Activated CD8-positive, alpha-beta memory T cell treated with anti-CD3 and anti-CD28 coated beads for 1 hour (primary cell): ENCODE measurements at places on chromosomes 3 and 15.

DNA sequence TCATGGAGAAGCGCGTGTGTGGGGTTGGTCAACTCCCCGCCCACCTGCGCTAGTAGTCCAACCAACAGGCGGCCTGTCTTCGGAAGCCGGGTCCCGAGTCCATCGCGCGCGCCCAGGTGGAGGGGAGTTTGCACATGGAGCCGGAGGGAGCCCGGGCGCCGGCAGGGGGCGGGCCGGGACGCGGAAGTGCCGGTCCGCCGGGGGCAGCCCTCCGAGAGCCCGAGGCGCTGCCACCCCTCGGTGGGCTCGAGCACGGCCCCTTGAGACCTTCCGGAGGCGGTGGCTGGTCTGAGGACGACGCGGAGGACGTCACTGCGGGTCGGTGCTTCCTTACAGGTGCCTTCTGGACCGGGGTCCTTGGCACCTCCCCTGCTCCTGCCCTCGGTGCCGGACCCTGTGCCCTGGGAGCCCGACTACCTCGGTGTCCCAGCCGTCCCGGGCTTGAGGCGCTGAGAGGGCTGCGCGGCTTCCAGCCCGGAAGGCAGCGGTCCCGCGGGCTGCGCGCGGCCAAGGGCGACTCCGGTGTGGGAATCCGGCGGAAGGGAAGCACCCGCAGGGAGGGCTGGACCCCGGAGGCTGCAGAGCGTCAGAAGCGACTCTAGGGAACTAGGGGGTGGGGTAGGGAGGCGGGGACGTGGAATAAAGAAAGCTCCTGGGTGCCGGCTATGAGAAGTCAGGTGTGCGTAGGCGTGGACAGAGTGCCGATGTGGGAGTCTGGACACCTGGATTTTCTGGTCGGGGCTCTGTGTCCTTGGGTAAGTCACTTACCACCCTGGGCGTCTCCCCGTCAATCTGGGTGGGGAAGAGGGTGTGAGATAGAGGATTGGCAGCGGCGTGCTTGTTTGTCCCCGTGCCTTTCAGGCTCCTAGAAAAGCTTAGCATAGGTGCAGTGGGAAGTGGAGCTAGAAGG, 212.3 kb downstream of the FGF12 start:
- DNase-seq = no peak

GRCh38 chr15:92383519-92384324, 10.0 kb upstream of the ST8SIA2 start:
- DNase-seq = no peak

- no peak for DNase-seq
Measured at GRCh38 chr3:186299327-186299726, 62.7 kb downstream of the DGKG start.

DNA sequence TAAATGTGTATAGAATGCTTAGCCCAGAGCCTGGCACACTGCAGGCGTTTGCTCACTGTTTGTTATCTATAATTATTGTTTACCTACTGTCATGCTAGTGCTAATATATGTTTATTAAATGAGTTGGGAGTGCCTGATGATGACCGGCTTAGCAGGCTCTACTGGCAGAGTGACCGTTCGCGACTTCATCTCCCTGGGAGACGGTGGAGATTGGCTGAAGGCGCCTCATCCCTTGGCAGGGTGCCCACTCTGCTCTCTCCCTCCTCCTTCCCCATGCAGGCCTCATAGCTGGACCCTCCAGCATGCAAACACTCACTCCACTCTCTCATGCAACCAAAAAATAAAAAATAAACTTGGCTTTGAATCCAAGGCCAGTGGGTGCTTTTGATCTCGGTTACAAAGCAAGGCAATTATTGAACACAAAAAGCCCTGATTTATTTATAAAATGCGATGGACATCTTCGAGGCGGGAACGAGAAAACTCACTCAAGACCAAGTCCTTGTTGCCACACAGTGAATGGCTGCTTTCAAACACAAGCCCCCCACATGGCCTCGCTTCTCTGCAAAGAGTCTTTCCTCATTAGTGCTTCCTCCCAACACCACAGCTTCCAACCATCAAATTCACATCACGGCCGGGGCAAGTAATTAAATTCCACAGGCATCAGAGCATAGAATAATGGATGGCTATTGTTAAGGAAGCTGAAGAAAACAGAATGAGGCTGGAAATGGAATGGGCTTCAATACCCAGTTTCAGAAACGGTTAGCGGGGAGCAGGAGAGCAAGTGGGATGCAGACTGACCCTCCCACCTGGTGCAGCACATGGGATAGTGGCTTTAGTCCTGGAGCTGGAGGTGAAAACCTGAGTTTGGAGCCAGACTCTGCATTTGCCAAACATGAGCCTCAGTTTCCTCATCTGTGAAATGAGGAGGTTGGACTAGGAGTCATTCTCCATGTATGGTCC, 135.7 kb upstream of the RAD18 start:
- DNase-seq = no peak

DNA sequence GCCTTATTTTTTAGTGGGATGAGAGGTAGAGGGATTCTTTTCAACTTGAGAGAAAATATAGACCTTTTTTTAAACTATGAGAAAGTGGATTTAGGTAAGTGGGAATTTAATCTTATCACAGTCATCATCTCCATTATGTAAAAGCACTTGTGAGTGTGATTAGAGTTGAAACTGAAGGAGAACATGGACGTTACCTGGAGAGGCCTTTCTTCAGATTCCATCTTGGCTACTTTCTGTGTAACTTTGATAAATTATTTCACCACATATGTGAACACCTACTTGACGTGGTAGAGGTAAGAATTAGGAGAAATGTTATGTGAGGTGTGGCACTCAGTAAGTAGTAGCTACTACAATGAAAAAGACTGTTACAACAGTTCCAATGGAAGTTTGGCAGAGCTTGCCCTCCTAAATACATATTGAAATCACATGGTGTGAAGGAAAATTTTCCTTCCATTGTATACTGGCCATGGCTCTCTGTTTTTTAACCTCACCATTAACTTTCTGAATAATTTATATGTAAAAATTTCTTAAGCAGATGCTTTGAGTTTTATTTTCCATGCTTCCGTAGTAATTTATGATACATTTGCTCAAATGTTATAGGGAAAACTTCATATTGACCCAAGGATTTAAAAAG, 193.3 kb downstream of the FNDC3B start:
- no peak for DNase-seq

DNA sequence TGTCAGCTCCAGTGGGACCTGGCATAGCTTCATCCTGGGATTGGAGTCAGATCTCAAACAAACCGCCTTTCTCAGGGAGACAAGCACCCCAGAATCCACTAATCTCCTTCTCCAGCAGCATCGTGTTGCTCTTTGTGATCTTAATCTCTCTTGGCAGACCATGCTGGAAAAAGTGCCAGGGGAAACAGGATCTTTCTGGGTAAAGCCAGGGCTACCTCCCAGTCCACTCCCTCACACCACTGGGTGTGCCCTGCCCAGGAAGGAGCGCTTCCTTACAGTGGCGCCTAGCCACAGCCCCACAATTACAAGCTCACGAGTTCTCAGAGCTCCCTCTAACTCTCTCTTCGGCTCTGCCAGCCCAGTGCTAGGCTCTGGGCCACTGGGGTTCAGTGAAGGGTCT, 32.2 kb downstream of the RPLP1 start:
- DNase-seq = no peak

DNA sequence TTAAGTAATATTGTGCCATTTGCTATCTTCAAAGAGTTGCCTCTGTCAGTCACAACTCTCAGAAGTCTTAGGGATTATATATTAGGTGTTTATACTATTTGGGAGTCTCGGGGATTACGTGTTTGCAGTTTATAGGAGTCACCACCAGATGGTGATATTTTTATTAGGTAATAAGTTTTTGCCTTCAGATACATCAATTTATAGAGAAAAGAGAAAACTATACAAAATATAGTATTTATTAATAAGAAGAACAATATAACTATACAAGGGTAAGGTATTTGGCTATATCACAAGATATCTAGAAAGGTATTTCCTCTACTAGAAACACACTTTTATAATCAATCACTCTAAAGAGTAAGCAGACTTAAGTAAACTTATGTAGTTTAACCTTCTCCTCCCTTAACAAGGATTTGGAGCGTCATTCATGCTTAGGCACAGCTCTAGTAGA, 10.7 kb upstream of the DHX36 start:
- DNase-seq = no peak

DNA sequence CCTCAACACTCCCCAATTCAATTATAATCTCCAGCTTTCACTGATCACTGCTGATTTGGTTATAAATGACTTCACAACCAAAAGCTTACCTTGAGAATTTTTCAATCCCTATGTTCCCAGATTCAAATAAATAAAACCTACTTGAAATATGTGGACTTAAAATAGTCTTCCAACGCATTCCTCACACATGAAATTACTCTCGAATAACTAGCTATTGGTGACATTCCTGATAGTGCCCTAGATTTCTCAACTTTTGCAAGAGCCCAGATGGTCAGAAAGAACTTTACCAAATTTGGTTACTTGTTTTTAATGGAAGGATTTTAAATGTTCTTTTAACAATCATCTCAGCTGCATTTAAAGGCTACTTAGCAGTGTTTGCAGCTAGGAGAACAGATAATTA, 605.5 kb downstream of the FHIT start:
- no peak for DNase-seq

DNA sequence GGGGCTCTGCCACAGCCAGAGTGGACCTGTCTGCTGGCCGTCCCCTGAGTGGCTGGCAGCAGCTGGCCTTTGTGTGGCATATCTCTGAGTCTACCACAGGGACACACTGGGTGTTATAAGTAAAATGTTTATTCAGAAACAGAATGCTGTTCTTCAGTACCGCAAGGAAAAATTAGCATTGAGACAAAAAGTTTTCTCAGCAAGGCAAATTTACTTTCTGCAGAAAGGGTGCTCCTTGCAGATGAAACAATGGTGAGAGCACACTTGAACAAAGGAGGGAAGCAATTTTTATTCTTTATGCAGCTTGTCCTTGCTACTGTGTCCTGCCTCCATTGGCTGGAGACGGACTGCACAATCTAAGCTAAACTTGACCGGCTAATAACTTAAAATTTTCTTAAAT, 4.0 kb downstream of the TMEM89 start:
- no peak for DNase-seq

DNA sequence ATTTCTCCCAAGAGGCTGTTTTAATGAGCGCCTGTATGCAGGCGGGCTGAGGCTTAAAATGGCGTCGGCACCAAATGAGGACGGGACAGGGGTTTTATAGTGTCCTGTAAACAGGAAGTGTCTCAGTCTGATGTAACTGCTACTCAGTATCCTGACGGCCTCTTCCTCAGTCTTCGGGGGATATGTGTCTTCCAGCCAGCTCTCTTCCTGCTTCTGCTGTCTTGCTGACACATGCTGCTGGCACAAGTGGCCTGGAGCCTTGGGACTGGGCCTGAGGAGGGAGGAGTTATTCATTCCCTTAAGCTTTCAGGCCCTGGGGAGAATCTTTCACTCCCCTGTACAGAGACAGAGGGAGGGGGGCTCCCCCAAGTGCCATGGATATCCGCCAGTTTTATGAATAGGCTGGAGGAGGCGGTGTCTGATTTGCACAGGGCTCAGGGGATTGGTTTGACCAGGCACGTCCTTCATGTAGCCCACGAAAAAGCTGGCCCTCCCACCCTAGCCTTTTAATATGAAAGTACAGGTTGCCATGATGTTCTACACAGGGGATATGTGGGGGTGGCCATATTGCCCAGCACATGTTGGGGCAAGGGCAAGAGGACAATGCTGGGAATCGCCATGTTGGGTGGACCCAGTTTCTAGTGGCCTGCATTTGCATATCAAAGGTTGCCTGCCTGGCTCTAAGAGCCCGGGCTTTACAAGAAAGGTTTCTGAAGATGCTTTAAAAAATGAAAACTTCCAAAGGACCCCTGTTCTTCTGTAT, 19.9 kb downstream of the NDUFB4 start:
- DNase-seq = no peak

- DNase-seq = no peak
Measured at GRCh38 chr3:157428853-157429252, 7.8 kb upstream of the PTX3 start.

GRCh38 chr3:6182476-6182875, 678.4 kb upstream of the GRM7 start:
- DNase-seq = no peak

DNA sequence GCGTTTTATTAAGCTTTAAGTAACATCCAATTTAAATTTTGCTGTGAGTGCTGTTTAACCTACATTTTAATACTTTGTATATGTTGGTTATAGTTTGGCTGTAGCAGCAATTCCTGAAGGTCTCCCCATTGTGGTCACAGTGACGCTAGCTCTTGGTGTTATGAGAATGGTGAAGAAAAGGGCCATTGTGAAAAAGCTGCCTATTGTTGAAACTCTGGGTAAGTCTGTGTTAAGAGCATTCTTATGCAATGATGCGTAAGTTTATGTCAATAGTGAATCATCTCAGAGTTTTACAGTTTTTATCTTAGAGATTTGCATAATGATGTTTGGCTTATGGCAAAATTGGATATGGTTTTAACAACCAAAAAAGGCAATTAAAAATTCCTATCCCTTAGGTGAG, 62.7 kb downstream of the ASTE1 start:
- DNase-seq = no peak

DNA sequence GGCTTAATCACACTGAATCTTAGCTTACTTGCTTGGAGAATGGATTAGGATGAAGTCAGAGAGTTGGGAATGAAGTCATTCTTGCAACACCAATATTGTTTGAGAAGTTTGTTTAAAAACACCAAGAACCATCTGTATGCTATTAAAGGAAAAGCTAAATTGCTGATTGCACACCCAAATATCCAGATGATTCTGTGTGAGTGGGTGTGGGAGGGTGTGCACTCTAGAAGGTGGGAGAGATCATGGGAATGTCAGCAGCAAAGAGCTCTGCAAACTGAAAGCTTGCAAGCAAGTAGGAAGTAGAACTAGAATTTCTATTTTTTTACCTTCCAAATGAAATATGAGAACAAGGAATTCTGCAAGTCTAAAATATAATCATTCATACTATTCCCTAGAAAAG, 364.9 kb downstream of the NR2F2 start:
- no peak for DNase-seq

- no peak for DNase-seq
Measured at GRCh38 chr3:117302428-117302827, 592.8 kb downstream of the TUSC7 start.

GRCh38 chr3:123321806-123322205, 120.1 kb downstream of the SEC22A start:
- no peak for DNase-seq
